ENCODE measurements at places on chromosomes 1 and 21. TPM values are rescaled to one million over a fixed set of nuclear protein-coding genes. Genes with fewer than 3 reads are reported as not detected.

Gene SLC44A5
- 12.8 TPM for total RNA-seq

Gene SPATA45
- not detected for total RNA-seq

Gene MX2
- 4.3 TPM for total RNA-seq

Gene CNN3
- 106 TPM for total RNA-seq

Gene TFF1
- total RNA-seq, result not detected

Gene CHODL
- 0.57 TPM for total RNA-seq

Gene TRIM17
- total RNA-seq, result 0.13 TPM

Gene DIO1
- total RNA-seq, result not detected

Gene RSPH1
- total RNA-seq, result 0.19 TPM

Gene ECE1
- total RNA-seq, result 31.5 TPM

Gene KCNQ4
- 0.50 TPM for total RNA-seq

Gene RIMKLA
- 0.57 TPM for total RNA-seq

Gene LCE2C
- not detected for total RNA-seq

Gene PODN
- 5.1 TPM for total RNA-seq

Gene F13B
- total RNA-seq, result not detected

Gene SERTAD4
- 7.8 TPM for total RNA-seq

Gene IGFN1
- not detected for total RNA-seq

Gene AK4
- 38.8 TPM for total RNA-seq

Gene SELENBP1
- 6.3 TPM for total RNA-seq

Gene VANGL2
- total RNA-seq, result 7.4 TPM

Gene OR2G6
- not detected for total RNA-seq

Gene ZNF644
- 33.3 TPM for total RNA-seq

Gene RRP1
- 27.3 TPM for total RNA-seq

Gene SLFNL1
- 0.76 TPM for total RNA-seq

Gene RNU1-1
- under 0.01 TPM for total RNA-seq

Gene KRTAP19-3
- not detected for total RNA-seq

Gene GBP4
- 5.1 TPM for total RNA-seq

Gene DDX20
- 7.2 TPM for total RNA-seq

Gene COG2
- total RNA-seq, result 27.7 TPM

Gene BLZF1
- total RNA-seq, result 25.7 TPM

Gene ARL8A
- total RNA-seq, result 21.2 TPM

Gene TSPAN2
- total RNA-seq, result 0.83 TPM

Gene PPM1J
- 3.2 TPM for total RNA-seq

Gene S100A2
- total RNA-seq, result 949 TPM

Gene OSBPL9
- total RNA-seq, result 13.9 TPM

Gene OPTC
- not detected for total RNA-seq

Gene OR10J1
- not detected for total RNA-seq

Gene SYT14
- not detected for total RNA-seq

Gene PLEKHA6
- 40.6 TPM for total RNA-seq

Gene AGMAT
- total RNA-seq, result 0.38 TPM

Gene CLCA4
- total RNA-seq, result 639 TPM

Gene TNN
- not detected for total RNA-seq

Gene CYP4Z1
- total RNA-seq, result 0.19 TPM

Gene SRSF11
- total RNA-seq, result 70.1 TPM

Gene PRKCZ
- total RNA-seq, result 14.5 TPM

Gene HES5
- not detected for total RNA-seq

Gene DISP1
- total RNA-seq, result 1.8 TPM

Gene FCGR3B
- not detected for total RNA-seq

Gene HNRNPU
- total RNA-seq, result 176 TPM

Gene ITLN2
- total RNA-seq, result not detected

Gene EPS8L3
- total RNA-seq, result not detected

Gene CDCA8
- total RNA-seq, result 15.1 TPM

Gene LRRIQ3
- total RNA-seq, result 0.57 TPM

Gene KLF17
- not detected for total RNA-seq
